Activated CD4-positive, CD25-positive, alpha-beta regulatory T cell treated with anti-CD3 and anti-CD28 coated beads, Interleukin-2, amount 50 U/mL, for 72 hours (primary cell): ENCODE measurements at places on chromosomes 4 and X.

- no peak for DNase-seq
Measured at GRCh38 chr4:74838746-74839370, 44.5 kb upstream of the BTC start.

DNA sequence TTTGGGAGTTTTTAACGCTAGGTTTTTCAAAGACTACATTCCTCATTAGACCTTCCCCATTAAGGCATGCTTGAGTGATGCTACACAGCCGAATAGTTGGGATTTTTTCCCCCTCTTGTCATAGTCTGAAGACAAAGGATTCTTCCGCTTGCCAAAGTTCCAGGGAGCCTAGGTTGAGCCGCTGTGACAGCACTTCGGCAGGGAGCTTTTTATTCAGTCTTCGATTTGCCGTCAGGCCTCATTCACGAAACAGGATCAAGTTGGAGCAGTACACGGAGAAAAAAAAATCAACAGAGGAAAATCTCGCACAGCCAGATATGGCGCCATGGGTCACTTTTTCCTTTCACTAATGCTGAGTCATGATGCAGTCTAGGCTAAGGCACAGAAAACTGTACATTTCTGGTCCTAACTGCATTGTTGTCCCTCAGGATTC lies 24.3 kb downstream of the SHROOM3 start:
- DNase-seq = no peak

DNA sequence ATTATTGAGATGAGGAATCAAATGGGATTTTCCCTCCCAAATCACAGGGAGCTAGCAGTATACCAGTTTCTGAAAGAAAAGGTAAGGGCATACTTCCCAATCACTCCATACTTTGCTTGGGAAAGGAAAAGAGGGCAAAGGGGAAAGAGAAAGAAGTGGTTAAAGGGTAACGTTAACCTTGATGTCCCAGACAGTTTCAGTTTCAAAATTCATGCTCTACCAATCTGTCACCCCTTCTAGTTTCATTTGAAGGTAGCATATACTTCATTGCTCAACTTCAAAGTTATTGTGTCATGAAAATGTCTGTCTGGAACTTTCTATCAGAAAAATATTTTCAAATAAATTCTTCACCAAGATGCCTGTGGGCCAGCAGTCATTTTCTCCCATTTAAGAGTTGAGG lies 16.0 kb downstream of the TNMD start:
- no peak for DNase-seq

- no peak for DNase-seq
Measured at GRCh38 chr4:48375651-48376304, 34.4 kb downstream of the SLAIN2 start.

DNA sequence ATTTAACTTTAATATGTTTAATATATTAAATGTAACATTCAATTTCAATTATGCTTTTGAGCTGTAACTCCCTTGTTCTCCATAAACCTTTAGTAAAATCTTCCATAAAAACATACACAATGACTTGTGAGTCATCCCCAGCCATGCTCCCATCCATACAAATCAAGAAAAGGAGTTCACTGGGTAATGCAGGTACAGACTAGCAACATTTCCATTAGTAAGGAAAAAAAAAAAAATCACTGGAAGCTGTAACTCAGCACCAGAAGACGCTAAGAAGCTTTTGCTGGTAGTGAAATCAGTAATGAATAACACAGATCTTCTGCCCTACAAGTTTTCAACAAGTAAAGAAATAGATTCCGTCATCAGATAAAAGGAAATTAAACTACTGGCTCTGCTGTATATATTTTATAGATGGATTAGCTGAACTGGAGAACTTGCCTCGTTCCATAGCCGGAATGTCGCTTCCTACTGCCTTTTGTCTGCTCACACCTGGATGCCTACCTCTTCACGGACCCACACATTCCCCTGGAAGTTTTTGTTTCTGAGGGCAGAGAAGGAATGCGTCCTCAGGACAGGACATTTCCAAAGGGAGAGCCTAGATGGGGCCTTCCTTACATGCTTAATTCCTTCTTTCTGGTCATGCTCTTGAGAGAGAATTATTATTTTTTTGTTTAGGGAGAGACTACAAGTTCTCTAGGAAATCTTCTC lies 298.4 kb upstream of the ANKRD50 start:
- no peak for DNase-seq

- no peak for DNase-seq
Measured at GRCh38 chrX:123081776-123082175, 102.3 kb upstream of the GRIA3 start.
